ENCODE measurements at places on chromosomes 7 and 10.

DNA sequence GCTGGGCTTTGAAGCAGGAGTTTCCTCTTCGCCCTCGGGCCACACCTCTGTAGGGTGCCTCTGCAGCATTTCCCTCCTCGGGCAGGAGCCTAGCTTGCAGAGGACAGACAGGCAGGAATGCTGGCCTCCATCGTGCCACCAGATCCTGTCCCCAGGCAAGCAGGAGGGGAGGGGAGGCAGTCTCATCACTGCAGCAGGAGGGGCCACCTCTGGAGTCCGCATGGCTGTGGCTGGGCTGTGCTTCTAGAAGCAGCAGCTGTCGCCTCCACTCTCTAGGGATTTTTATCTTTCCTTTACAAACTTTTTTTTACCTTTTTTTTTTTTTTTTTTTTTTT lies 181.4 kb downstream of the CUX1 start:
- DNase-seq: no peak

GRCh38 chr10:18368273-18368672 lies 228.0 kb downstream of the CACNB2 start:
- DNase-seq: no peak

GRCh38 chr10:104897696-104898095 lies 256.6 kb downstream of the SORCS3 start:
- DNase-seq: no peak

GRCh38 chr10:129680661-129681344 lies 213.8 kb downstream of the MGMT start:
- DNase-seq: no peak

- peak; percentile 59 for DNase-seq
Observed at GRCh38 chr7:22577470-22578001, 77.5 kb upstream of the STEAP1B start.

GRCh38 chr10:66747451-66747850 lies 178.4 kb upstream of the LRRTM3 start:
- peak; percentile 93 for DNase-seq

DNA sequence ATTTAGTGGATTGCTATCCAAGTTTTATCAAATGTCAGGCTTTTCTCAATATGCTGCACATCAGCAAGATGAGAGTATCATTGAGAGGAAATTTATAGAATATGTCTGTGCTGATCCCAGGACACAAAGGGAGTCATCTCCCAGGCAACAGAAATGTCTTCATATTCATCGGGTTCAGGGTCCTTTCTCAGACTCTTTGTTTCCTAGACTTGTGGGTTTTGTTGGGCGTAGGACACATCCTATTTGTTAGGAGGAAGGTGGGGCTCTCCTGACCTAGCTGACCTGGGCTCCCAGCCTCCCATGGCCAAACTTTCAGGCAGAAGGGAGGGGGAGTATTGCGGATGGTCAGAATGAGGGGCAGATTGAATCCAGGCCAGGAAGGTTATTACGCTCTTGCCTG lies 22.9 kb upstream of the NPS start:
- no peak for DNase-seq

- DNase-seq: no peak
Observed at GRCh38 chr10:7000061-7000460, 410.8 kb downstream of the SFMBT2 start.

All from A172 (cell line).